ENCODE measurements at places on chromosomes 16 and 17.

DNA sequence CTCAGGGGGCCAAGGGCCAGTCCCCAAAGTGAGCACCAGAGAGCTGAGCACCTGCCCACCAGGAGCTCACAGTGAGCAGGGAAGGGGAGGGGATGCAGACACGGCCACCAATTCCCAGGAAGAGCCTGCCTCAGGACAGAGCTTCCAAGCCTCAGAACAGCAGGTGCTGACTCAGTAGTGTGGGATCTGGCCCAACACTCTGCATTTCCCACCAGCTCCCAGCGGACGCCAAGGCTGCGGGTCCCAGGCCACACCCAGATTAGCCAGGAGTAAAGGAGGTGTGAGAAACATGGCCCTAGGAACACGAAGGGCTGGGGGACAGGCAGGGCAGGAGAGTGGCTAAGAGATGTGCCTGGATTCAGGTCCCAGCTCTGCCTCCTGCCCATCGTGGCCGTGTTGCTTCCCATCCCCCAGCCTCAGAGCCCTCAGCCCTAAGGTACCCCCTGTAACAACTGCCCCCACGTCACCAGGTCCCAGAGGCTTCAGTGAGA, 28.4 kb upstream of the EIF1 start:
- DNase-seq, result no peak

- no peak for DNase-seq
Observed at GRCh38 chr16:86110134-86110533, 211.2 kb downstream of the IRF8 start.

- DNase-seq, result no peak
Observed at GRCh38 chr17:57203040-57203439, 53.3 kb upstream of the MSI2 start.

DNA sequence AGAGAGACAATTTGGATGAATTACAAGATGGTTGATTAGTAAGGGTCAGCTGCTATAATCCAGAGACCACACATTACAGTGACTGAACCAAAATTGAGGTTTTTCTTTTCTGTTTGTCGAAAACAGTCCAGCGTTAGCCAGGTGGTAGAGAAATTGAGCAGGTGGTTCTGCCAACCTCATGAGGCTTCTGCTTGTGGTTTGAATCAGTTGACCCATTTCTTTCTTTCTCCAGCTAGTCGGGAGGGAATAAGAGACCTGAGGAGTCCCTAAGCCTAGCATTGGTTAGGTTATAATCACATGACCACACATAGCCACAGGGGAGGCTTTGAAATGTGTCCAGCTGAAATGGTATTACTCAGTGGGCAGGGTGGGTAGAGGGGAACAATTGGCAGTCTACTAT, 504.6 kb downstream of the HS3ST4 start:
- no peak for DNase-seq

GRCh38 chr17:76981545-76982295, 113.5 kb downstream of the MGAT5B start:
- no peak for DNase-seq

DNA sequence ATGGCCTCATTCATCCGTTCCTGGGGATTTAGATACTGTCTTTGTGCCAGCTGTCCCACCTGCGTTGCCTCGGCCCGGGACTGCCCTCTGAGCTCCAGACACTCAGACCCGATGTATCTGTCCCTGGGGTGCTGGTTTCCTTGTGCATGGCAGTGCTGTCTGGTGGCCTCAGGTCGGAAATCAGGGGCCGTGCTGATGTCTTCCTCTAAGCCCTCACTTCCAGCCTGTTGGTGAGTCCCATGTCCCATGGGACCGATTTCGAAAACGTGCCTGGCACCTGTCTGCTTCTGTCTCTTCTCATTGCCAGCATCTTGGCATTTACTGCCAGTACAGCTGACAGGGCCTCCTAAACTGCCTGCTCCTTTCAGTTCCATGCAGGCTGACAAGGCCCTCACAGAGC, 22.1 kb downstream of the NT5M start:
- no peak for DNase-seq

DNA sequence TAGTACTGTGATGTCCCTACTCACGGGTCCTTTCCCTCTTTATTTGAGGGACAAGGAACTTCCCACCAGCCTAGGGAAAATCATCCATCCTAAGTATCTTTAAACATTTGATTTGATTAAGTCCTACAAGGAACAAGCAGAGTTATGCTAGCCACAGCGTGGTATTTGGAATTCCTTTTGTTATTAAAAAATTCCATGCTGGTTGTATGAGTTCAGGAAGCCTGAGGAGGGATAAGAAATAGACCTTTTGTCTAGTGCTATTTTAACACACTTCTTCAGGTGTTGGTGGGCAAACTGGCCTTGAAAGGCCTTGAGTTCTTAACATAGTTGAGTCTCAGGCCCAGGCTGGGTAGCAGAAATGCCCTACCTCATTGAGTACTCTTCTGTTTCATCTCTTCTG, 105.4 kb upstream of the TBX2 start:
- DNase-seq, result no peak

DNA sequence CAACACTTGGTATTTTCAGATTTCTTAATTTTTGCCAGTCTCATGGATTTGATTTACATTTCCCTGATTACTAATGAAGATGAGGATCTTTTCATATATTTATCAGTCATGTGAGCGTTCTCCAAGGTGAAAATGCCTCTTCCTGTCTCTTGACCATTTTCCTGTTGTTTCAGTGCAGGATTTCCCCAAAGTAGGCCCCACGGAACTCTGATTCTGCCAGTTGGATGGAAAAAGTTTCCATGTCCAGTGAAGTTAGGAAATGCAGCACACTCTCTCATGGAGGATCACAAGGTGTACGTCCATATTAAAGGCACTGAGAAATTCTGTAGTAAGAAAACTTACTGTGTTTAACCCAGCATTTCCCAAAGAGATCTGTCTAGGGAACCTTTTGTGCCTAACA, 16.5 kb upstream of the LIMD2 start:
- no peak for DNase-seq

- no peak for DNase-seq
Observed at GRCh38 chr16:24163935-24164334, 92.2 kb upstream of the CACNG3 start.

- DNase-seq, result no peak
Observed at GRCh38 chr16:70466805-70467076, 12.3 kb downstream of the FCSK start.

DNA sequence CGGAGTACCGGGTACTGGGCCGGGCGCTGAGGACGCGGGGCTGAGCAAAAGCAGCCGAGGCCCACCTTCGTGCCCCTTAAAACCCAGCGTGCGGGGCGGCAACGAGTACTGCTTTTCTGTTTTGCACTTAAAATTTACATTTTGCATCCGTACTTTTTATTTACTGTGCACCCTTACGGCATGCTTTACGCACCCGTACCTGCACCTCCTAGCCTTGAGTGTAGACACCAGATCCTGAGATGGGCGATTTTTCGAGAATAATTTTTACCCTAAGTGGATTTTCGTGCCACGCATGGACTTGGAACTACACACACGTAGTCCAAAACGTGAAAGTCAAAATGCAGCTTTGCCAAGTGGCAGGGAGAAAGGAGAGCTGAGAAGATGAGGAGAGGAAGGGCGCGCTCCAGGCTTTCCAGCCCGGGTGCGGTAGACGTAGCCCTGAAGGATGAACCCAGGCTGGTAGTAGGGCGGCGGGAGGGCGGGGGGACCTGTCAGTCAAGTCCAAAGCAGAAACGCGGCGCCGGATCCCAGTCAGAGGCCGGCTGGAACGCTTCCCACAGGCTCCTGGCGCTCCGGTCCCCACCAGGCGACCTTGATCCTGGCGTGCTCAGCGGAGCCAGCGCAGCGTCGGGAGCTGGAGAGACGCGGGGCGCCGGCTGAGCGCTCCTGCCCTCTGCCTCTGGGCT, 1.2 kb upstream of the CBLN1 start:
- no peak for DNase-seq

DNA sequence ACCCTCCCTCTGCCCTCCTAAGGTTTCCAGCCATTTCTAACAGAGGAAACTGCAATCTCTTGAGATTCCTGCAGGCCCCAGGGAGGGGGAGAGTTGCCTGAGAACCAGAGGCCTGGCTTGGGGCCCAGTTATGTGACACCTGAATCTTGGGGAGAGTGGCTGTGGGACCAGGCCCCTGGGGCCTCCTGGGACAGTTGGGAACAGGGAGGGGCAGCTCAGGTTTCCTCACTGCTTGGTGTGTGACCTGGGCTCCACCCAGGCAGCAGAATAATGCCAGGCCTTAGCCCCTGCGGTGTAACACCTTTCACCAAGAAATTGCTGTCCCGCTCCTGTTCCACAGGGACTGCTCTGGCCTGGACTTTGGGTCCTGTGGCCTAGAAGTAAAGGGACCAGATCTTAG, 44.3 kb upstream of the CRHR1 start:
- DNase-seq, result no peak

GRCh38 chr17:4073983-4074830, 68.6 kb downstream of the ZZEF1 start:
- no peak for DNase-seq

GRCh38 chr17:39599665-39600231, 8.0 kb downstream of the NEUROD2 start:
- no peak for DNase-seq

DNA sequence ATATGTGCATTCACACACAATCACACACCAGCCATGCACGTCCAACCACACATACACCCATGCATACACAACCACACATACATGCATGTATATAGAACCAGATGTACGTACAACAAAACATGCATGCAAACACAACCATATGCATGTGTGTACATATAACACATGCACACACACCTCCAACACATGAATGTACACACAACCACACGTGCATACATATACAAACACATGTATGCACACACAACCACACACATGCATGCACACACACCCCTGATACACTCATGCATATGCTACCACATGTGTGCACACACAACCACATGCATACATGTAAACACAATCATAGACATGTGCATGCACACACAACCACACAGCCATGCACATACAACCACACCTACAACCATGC, 52.0 kb upstream of the SDK2 start:
- DNase-seq, result no peak

DNA sequence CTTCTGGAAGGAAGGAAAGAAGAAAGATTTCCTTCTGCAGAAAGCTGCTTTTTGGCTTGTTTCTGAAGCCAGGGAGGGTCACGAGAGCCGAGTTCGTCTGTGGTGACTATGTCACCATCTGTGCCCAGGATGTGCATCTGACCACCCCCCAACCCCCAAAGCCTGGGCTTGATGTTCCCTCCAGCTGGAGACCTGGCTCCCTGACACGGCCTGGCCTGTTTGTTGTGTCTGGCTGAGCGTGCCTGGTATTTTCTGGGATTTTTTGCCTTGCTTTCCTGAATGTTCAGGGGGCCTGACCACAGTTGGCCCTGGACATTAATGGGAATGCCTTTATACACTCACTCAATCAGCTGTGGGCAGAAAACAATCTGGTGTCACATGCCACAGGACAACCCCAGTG, 38.9 kb downstream of the LGALS9 start:
- DNase-seq, result no peak

Data from stimulated activated CD8-positive, alpha-beta memory T cell treated with anti-CD3 and anti-CD28 coated beads, Interleukin-2, amount 100 ng/mL, for 1 hour (primary cell).